ENCODE measurements at places on chromosomes 16 and 17.

GRCh38 chr16:86292171-86292775 is 218.1 kb upstream of the FOXF1 start:
- DNase-seq, result no peak

- DNase-seq, result no peak
Observed at GRCh38 chr16:14007450-14007849, 63.7 kb upstream of the MRTFB start.

- DNase-seq, result no peak
Observed at GRCh38 chr17:16398270-16399267, 16.8 kb upstream of the TRPV2 start.

- DNase-seq, result peak; percentile 96
Observed at GRCh38 chr17:36545465-36546417, 1.0 kb downstream of the GGNBP2 start.

GRCh38 chr16:86343796-86344585 is 166.3 kb upstream of the FOXF1 start:
- DNase-seq, result no peak

GRCh38 chr17:2008332-2009126 is 16.6 kb downstream of the RTN4RL1 start:
- DNase-seq, result no peak

DNA sequence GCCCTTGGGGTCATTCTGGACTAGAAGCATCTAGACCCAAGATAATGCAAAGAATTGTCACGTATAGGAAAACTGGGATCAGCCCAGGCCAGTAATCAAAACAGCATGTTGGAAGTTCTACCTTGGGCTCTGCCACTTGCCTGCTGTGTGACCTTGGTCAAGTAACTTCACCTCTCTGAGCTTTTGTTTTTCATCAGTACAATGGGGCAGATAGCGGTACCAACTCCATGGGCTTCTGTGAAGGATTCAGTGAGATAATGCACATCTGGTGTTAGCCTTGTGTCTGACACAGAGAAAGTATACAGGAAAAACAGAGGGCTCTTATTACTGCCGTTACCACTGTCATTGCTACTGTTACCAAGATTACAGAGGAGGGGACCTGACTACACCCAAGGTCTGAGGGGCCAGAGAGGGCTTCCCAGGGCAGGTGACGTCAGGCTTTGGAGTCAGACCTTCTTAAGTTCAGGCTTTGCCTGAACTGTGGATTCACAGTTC is 24.6 kb downstream of the CMIP start:
- DNase-seq, result no peak

- DNase-seq, result no peak
Observed at GRCh38 chr16:13994239-13995106, 74.5 kb downstream of the ERCC4 start.

GRCh38 chr17:7903154-7904103 is 12.7 kb downstream of the RNF227 start:
- DNase-seq, result no peak

DNA sequence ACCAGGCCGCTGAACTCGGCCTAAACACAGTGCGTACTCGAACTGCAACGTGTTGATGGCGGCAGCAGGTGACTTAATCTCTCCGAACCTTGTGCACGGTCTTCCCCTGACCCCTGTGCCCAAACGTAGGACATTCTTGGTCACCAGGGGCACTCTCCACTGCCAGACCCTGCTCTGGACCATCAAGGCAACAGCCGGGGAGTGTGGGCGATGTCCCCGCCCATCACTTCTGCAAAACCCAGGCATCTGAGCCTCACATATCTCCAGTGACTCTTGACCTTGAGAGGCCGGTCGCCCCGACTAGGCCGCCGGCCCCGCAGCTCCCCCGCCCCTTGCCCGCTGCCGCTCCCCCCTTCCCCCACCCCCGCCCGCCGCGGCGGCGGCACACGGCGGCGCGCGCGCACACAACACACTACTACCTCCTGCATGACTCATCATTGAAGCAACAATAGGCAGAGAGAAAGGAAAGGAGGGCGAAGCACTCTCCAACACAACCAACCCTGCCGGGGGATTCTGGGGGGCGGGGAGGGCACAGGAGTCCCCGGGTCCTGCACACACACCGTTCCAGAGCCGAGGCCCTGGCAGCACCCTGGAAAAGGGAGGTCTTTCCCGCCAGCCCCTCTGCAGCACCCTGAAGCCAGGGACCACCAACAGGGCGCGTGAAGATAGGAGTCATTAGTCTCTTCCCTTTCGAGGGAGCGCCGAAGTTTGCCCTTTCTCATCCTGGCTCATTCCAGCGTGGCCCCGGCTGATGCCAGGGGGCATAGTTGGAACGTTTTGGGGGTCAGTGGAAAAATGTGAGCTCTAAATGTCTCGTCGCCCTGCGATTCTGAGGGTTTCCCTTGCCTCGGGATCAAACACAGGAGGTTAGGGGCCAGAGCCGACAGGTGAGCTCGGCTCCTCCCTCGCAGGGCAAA is 1.9 kb downstream of the MNT start:
- peak; percentile 85 for DNase-seq

GRCh38 chr16:78395035-78395434 is 295.6 kb downstream of the WWOX start:
- no peak for DNase-seq

DNA sequence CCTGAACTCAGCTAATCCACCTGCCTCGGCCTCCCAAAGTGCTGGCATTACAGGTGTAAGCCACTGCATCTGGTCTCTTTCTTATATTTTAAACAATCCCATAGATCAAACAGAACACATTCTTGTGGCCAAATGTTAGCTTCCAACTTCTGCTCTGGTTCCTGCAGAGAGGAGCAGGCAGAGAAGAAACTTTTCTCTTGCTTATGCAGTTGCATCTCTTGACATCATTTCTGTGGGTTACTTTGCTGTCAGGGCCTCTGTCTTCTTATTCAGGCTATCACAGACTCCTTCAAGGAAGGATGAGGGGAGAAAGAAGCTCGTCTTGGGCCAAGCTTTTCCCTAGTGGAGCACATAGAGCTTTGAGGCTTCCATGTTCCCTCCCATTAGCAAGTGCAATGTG is 7.8 kb downstream of the HSD17B2 start:
- no peak for DNase-seq
